ENCODE measurements at places on chromosomes 1 and 21. TPM values are rescaled to one million over a fixed set of nuclear protein-coding genes. Genes with fewer than 3 reads are reported as not detected.

DNA sequence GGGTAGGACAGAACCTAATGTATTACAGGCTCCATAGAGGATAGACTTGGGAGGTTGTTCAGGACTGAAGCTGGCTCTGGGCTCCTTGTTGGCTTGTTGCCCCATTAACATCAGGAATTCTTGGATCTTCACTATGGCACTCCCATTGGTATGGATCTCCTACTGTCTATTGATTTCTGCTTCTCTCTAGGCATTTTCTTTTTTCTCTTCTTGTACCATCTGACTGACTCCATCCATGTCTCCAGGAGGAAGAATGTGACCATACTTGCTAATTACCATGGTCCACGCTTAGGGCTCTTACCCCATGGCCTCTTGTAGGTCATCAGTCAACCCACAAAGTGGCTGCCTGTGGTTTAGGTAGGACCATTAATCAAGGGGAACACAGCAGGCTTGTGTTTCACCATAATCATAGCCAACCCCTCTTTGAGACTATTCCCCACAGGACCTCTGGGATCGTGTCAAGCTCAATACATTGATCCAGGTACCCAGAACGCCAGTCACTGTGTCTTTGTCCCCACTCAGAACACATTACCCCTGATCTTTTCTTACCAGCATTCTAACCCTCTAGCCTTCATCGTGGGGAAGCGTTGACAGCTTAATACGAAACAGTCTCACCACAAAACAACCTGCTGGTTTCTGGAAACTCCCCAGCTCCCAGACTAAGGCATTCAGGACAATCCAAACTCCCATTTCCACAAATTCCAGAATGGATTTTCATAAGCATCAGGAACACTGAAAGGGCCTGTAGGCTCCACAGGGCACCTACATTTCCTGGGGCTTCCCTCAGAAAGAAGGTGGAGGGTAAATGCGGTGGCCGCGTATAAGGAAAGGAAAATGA is 97.1 kb downstream of the ETS2 start:
- peaks cover 16% of the 10 kb centered on the region for H3K4me1 ChIP-seq
- H3K27me3 ChIP-seq = no peaks in the 10 kb centered on the region
- no peak for DNase-seq
- no peaks in the 10 kb centered on the region for H3K36me3 ChIP-seq

GRCh38 chr21:22263890-22264289 is 1265.7 kb downstream of the NCAM2 start:
- no peak overlapping the region for H3K4me3 ChIP-seq
- H3K27ac ChIP-seq = no peak overlapping the region
- no peak for DNase-seq

- DNase-seq = no peak
- H3K4me1 ChIP-seq = no peaks in the 10 kb centered on the region
- no peak overlapping the region for H3K4me3 ChIP-seq
- H3K27ac ChIP-seq = no peak overlapping the region
These were observed 76.4 kb upstream of the DSCAM start for GRCh38 chr21:40923407-40923806.

The SPRR2D gene
- not detected for polyA plus RNA-seq

GRCh38 chr1:208462761-208463160 is 218.6 kb upstream of the PLXNA2 start:
- H3K27ac ChIP-seq = no peak overlapping the region
- H3K36me3 ChIP-seq = no peaks in the 10 kb centered on the region
- DNase-seq = no peak

DNA sequence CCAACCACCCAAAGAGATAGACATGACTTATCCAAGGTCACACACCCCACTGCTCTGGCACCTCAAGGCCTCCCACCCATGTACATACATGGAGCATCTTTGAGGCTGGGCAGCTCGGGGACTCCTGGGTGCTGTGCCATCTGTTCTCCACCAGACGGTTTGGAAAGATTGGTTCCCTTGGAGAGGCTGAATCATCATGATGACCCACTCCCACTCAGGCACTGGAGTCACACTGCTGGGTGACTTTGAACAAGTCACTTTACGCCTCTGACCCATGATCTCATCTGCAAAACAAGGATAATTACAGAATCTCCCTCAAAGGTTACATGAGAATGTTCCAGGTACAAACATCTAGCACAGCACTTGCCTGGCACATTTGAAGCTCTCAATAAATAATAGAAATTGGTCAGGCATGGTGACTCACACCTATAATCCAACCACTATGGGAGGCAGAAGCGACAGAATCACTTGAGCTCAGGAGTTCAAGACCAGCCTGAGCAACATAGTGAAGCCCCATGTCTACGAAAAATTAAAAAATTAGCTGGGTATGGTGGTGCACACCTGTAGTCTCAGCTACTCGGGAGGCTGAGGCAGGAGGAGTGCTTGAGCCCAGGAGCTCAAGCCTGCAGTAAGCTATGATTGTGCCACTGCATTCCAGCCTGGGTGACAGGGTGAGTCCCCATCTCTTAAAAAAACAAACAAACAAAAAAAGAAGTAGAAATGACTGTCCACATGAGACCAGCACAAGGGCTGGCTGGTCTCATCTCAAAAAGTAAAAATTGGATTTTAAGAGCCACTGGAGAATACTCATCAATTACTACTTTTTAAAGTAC is 74.9 kb downstream of the RRAGC start:
- H3K27me3 ChIP-seq = no peaks in the 10 kb centered on the region
- H3K4me1 ChIP-seq = no peaks in the 10 kb centered on the region

The SOX13 gene
- 34.8 TPM for polyA plus RNA-seq

GRCh38 chr1:201224666-201225370 is 34.2 kb downstream of the IGFN1 start:
- no peaks in the 10 kb centered on the region for H3K36me3 ChIP-seq
- DNase-seq = no peak
- H3K27ac ChIP-seq = no peak overlapping the region
- H3K4me3 ChIP-seq = no peak overlapping the region

The TNFAIP8L2 gene
- polyA plus RNA-seq = 0.39 TPM
